ENCODE measurements at places on chromosomes 7 and 10.

- DNase-seq: peak; percentile 38
These were observed at the start of gene GRB10 for GRCh38 chr7:50782375-50783208. GRB10 (minus strand) TSS chr7:50782896; CDS start chr7:50732322, 50,574 bp downstream.

GRCh38 chr10:16867556-16867955, 50.3 kb upstream of the RSU1 start:
- DNase-seq: no peak

DNA sequence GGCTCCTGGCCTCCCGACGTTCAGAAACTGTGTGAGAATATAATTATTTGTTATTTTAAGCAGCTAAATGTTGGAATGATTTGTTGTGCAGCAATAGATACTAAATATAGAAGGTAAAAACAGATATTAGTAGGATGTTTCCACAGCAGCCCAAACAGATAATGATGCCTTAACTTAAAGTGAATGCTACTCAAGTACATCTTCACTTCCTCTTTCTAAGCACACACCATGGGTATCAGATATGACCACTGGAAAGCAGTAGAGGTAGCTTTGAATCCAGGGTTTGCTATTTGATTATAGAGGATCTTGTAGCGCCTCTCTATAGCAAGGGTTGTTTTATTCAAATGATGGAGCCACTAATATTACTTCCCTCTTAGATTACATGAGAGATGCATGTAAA, 38.2 kb upstream of the BET1 start:
- DNase-seq: no peak

DNA sequence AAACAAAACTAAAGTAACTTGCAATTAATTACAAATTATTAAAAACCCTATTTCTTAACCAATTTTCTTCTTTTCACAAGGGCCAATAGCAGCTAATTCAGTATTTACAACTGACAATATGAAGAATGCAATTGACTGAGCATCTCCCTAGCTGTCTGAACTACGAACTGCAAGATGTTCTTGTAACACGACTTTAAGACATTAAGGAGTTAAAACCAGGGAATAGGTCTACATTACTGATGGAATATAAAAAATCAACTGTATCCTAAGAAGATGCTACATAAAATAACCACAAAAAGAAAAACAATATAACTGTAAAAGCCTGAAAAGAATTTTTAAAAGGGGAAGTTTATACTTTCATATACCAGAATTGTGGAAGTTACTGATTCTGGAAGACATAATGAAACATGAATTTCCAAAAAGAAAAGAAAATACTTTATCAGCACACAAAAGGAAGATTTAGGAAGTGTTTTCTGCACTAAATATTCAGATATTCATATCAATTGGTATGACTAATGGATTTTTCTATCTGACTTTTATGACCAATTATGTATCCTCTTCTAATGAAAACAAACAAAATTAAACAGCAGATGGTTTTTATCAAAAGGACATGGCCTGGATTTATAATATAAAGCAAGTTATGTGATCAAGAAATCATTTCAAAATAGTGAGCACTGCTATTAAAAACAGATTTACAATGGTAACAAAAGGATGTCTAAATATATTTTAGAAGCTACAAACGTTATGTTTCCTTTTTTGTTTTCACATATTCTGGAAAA, 1.6 kb downstream of the GPR22 start:
- no peak for DNase-seq

- no peak for DNase-seq
These were observed 23.3 kb downstream of the AVL9 start for GRCh38 chr7:32518534-32519140.

DNA sequence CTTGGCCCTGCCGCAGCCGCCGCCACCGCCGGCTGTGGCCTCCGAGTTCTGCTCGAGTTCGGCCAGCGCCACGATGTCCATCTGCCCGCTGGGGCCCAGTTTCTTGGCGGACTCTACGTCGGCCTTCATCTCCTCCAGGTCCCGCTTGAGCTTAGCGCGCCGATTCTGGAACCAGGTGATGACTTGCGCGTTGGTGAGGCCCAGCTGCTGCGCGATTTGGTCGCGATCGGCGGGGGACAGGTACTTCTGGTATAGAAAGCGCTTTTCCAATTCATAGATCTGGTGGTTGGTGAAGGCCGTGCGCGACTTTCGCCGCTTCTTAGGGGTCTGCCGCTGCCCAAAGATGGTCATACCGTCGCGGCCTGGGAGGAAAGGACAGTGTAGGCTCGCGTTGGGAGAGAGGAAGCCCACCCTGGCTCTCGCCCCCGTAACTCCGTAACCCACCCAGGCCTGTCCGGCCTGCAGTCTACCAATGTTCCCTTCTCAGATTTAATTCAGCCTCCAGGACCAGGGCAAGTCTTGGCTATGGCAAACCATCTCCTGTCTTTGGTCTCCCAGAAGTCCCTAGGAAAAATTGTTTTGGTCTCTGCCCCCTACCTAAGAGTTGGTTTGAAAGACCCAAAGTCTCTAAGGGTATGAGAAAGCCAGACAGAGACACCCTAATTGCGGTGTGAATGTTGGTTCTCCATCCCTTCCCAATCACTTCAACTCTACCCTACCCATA, 1.7 kb downstream of the LBX1 start:
- DNase-seq: no peak

- DNase-seq: no peak
These were observed 251.7 kb upstream of the PITRM1 start for GRCh38 chr10:3424111-3424851.

DNA sequence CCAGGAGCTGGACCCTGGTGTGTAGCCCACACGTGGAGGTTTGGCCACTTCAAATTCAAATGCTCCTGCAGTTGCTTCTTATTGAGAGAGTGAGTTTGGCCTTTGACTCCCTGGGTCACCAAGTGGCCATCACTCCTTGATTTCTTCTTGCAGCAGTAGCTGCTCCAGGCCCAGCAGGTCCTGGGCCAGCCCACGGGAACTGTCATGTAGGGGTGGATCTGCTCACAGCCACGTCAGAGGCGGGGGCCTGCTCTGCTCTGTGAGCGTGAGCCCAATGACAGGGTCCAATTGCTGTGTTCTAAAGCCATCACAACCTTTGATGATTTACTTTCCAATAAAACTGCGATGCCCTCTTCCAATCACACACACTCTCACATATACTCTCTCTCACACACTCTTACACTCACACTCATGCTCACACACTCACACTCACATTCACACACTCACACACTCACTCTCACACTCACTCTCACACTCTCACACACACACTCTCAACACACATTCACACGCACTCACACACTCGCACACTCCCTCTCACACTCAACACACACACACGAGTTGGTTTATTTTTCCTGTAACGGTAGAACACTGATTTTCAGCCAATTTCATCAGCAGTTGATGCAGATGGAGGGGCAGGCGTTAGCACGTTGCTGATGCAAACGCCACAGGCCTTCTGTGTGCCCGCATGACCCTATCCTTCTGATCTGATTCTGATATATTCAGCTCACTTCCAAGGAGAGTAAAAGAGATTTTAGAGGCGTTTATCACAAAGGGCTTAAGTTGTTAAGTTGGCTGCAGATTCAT, 210.7 kb upstream of the PPP2R2D start:
- no peak for DNase-seq

GRCh38 chr10:131620314-131620713, 280.5 kb upstream of the PPP2R2D start:
- no peak for DNase-seq

DNA sequence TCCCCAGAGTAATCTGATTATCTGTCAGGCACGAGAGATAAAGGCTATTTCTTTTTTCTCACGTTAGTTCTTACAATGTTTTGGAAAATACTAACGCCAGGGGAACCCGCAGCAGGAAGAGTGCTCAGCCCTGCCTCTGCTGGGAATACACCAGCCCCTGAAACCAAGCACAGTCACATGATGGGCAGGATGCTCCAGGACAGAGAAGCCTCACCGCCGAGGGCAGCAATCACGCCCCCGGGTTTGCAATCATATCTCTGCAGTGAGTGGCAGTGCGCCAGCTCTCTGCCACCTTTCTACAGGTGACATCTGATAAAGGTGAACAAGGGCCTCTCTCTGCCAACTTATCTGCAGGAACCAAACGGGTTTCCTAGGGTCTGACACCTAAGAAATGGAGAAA, 39.8 kb downstream of the BRI3 start:
- no peak for DNase-seq

DNA sequence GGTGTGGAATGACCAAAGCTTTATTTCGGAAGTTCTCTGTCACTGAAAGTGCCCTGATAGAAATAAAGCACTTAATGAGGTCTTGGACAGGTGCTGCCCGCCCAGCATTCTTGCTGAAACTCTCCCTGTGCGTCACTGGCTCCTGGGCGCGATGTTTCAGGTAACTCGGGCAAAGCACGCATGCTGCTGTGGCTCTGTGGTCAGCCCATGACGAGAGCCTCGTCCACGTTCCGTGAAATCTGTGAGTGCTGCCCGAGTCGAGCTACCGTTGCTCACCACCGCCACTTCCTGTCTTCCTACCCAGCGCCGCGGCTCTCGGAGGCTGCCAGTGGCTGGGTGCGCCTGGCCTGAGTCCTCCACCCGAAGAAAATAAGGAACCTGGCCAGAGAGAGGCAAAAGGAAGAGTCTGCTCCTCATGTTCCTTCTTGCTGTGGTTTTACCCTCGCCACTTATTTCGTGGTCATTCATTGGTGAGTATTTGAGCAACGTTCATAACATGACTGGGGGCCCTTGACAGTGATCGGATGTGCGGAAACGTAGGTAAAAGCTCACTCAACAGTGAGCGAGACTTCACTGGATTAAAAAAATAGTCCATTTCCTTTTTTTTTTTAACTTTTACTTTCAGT, 95.5 kb downstream of the MAP3K8 start:
- no peak for DNase-seq

DNA sequence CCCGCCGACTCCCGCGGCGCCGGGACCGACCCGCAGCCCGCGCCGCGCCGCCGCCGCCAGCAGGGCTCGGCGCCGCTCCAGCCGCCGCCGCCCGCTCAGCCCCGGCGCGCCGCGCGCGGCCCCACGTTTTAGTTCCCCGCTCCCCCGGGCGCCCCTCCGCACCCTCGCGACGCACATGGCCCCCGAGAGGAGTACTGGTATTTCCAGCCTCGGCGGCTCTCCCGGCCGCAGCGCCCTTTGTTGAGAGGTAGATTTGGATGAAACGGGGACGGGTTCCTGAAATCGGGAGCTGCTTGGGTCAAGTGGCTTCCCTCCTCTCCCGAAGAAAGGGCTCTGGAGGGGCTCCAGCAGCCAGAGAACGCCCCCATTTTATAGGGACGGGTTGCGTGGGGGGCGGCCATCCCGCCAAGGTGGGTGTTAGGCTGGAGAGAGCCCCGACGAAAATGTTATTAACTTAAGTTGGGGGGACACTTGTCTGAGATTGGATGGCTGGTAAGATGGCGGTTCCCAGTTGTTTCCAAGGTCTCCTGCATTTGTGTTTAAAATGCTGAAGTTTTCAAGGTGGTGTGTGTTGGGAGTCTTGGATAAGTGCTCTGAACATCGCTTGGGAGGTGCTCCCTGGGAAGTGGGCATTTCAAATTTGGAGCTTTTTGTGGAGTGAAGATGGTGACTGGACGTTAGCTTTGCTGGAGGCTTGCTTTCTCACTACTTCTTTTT, 1.2 kb downstream of the BMI1 start:
- DNase-seq: no peak

GRCh38 chr10:104028146-104028545, 57.5 kb downstream of the COL17A1 start:
- DNase-seq: no peak

- no peak for DNase-seq
These were observed 189.6 kb downstream of the TNS3 start for GRCh38 chr7:47392241-47392759.

DNA sequence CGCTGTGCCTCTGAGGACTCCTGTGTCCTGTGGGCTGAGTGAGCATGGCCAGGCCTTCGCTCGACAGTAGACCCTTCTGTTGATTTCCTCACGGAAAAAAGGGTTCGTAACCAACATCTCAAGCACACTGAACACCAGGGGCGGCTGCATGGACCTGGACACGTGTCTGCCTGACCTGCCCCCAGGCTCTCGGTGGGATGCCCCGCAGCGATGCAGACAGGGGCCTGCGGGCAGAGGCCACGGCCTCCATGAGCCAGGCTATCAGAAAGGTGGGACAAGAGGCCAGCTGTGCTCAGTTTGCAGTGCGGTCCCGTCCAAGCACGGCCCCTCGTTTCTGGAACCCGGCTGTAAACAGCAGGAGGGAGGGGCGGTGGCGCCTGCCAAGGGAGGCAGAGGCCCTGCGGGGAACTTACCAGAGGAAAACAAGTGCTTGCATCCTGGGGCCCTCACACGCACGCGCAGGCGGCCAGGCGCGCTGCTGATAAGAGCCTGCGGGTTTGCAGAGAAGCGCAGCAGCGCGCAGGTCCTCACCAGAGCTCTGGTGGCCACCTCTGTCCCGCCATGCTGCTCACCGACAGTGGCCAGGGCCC, 10.6 kb downstream of the GPR146 start:
- DNase-seq: no peak

DNA sequence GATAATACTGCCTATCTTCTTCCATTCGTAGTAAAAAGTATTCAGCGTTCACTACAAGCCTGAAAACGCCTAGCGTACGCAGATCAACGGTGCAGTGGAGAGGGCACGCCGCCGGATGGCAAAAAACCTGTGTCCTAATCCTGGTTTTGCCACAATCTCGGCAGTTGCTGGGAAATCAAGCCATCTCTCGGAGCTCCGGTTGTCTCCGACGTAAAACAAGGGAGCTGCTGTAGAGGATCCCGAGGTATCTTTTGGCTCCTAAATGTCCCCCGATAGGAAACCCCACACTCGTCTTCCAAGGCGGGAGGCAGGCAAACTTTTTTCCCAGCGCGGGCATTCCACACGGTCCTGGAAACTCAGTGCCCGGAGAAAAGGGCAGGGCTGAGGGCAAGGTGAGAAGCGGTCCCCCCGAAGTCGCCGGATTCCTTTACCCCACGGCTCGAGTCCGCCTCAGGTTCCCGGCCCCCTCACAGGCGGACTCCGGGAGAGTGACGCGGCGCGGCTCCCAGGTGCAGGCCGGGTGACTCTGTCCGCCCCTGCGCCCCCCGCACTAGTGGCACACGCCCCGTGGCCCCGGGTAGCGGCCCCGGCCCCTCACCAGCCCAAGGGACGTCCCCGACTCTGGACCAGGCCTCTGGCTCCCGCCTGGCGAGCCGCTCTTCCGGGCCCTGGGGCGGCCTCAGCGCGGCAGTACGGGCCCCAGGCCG, 649 bp downstream of the IDE start:
- DNase-seq: no peak

DNA sequence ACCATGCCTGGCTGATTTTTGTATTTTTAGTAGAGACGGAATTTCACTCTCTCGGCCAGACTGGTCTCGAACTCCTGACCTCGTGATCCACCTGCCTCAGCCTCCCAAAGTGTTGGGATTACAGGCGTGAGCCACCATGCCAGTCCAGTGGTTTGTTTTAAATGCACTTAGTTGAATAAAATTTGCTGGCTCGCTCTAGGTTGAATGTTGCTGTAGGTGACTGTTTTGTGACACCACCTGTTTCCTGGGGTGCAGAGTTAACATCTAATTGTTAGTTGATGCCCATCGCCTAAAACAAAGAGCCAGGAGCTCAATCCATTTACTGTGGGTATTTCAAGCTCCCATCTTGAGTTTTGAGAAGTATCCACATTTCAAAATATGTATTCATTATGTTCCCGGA, 31.2 kb downstream of the MGAM2 start:
- DNase-seq: no peak

DNA sequence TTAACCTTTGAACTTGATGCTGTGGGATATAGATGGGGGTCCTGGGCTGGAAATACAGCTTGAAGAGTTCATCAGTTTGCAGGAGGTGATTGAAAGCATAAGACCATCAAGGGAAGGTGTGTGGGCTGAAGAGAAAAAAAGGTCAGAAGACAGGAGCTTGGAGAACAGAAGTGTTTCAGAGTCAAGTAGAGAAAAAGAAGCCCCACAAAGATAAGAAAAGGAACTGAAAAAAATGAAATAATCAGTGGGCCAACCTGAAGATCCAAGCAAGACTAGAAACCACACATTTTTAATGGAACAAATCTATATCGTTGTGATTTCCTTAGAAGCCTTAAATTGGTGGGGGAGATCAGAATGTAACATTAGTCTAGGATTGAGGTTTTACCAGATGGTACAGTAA, 22.5 kb downstream of the ZEB1 start:
- DNase-seq: no peak
